ENCODE measurements at places on chromosomes 16 and 17.

DNA sequence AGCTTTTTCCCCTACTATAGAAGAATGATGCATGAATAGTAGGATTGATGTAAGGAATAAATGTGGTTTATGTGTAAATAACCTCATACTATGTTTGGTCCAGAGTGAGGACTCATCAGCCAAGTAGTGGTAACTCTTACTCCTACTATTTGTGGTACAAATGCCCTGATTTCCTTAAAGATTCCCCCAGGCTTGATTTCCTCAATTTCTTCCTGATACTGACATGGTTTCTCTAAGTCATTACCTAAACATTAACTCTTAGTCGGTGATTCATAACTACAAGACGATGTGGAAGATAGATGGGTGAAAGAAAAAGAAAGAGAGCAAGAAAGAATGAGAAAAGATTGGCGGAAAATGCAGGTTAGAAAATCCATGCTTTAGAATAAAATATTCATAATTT lies 17.2 kb upstream of the MYOCD start:
- DNase-seq = no peak

- DNase-seq = no peak
These were observed 716 bp downstream of the TK1 start for GRCh38 chr17:78185981-78186691.

GRCh38 chr16:49494891-49495566 lies 121.4 kb downstream of the C16orf78 start:
- DNase-seq = no peak

- DNase-seq = no peak
These were observed 17.0 kb downstream of the ARHGAP17 start for GRCh38 chr16:24998201-24998600.

- DNase-seq = peak; percentile 88
These were observed 29.1 kb upstream of the ITGA3 start for GRCh38 chr17:50026837-50027171.

GRCh38 chr16:21263640-21264570 lies 14.2 kb downstream of the CRYM start:
- DNase-seq = peak; percentile 77

GRCh38 chr16:35749253-35750141 lies 2290.1 kb downstream of the TP53TG3F start:
- peak; percentile 8 for DNase-seq

DNA sequence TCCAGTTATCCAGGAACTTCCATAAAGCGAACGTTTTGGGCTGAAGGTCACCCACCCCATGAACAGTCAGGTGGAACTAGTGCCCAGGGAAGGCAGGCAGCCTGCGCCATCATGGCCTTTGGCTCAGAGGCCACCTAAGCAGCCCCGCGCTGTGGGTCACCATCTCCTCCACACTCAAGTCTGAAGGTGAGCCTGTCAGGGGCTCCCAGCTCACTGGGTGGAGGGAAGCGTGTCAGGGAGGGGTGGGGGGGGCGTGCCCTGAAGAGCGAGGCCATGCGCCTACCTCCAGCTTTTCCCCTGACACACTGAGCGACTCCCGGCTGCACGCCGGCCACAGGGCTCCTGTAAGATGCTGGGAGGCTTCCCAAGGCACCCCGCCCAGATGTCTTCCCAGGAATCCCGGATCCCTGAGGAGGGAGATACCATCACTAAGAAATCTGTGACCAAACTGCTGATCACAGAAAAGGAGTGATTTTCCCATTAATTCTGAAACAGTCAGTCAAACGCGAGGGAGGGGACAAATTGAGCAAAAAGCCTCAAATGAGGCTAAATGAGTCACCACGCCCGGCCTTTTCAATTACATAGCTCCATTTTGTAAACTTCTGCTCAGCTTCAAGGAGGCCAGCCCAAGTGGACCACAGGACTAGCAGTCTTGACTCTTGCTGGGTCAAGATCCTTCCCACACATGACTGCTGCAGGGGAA lies 26.5 kb upstream of the SLC25A19 start:
- peak; percentile 56 for DNase-seq

DNA sequence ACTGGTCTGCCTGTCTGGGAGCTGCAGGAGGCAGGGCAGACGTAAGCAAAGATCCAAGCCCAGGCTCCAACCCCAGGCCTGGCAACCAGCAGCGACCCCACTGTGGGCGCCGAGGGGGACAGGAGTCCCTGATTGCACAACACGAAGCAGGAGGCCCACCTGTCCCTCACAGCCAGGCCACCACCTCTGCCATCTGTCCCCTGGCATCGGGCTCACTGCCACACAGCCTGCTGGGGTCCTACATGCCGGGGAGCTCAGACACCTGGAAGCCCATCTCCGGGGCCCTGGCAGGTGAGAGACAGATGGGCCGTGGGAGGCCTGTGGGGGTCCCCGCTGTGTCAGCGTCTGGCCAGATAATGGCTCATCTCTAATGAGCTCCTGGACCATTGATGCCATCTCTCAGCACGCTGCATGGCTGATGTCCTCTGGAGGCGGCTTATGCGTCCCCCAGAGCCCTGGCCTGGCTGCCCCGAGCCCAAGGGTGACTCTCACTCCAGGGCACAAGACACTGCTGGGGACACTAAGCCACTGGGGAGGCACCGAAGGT lies 11.3 kb upstream of the RASD1 start:
- no peak for DNase-seq

GRCh38 chr17:76204277-76204676 lies 36.0 kb downstream of the RNF157 start:
- no peak for DNase-seq

DNA sequence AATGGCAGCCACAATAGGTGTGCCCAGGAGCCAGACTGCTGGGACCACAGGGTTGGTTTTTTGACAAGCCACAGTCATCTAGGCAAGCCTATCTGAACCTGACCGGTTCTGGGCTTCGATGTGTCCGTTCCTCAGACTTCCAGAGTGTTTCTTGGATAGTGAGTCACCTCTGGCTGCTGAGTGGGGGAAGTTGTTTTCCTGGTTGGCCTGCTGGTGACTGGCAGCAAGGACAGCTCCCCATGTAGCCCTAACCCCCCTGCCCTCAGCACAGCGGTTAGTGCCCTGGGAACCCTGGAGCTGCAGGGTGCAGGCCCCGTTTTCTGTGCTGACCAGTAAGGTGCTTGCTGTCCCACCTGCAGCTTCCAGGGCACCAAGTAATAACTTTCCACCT lies 65.5 kb downstream of the PLD6 start:
- no peak for DNase-seq

DNA sequence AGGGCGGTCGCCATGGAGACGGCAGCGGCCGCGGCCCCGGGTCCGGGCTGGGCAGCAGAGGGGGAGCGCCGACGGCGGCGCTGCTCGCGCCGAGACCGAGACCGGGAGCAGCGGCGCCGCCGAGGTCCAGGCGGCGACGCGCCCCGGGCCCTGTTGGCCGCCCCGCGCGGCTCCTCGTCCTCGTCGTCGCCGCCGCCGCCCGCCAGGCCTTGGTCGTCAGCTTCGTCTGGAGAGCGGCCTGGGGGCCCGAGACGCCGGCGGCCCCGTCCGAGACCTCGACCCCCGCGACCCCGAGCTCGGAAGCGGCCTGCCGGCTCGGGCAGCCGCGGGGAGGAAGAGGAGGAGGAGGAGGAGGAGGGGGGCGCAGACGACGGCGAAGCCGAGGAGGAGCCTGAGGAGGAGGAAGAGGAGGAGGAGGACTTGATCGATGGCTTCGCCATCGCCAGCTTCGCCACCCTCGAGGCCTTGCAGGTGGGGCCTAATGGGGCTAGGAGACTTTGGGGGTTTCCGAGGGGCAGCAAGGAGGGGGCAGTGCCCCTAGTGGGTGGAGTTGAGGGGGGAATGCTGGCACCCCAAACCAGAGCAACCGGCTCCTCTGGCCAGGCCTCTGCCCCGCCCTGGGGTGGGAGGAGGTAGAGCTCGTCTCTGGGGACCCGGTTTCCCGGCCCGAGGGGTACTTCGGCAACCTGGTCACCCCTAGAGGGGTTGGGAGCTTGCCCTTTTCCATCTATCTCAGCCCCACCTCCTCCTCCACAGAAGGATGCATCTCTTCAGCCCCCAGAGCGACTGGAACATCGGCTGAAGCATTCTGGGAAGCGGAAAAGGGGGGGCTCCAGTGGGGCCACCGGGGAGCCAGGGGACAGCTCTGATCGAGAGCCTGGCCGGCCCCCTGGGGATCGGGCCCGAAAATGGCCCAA lies 1.5 kb downstream of the FBRS start:
- no peak for DNase-seq

DNA sequence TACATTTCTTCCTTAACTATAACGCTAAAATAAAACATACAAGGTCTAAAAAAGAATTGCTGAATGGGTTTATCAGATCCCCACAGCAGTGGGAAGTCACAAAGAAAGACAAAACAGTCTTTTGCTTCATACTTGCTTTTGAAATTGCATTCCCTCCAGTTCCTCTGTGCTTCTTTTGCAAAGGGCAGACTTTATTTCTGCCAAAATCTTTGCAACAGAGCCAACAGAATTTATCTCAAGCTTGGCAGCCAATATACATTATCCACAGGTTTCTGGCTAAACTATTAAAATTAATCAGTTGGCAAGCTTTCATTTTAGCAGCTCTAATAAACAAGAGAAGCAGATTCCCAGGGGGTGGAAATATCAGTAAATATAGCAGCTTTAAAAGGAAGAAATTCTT lies 378.9 kb upstream of the CA10 start:
- DNase-seq = no peak

DNA sequence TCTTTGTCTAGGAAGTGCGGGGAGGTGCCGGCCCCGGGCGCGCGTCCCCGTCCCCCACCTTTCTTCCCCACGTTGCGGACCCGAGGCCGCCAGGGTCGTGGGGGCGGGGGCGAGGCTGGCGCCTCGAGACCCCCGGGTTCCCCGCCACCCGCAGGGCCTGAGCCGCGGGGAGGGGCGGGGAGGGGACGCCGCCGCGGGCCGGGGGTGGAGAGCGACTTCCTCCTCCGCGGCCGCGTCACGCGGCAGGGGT lies 1.8 kb upstream of the ACTG1 start:
- DNase-seq = no peak

DNA sequence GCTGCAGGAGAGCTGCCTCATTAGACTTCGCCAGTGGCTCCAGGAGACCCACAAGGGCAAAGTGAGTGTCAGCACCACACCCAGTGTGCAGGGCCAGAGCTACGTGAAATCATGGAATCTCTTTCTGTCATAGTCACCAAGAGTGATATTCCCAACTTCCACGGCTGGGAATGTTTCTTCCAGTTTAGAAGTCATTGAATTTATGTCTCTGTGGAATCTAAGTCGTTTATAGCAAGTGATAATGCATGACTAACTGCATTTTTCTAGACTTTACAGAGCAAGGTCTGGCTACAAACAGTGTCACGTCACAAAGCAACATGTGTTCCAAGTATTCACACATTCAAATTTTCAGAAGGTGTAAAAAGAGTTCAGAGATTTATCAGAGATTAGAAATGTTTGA lies 55.5 kb downstream of the SEC14L1 start:
- no peak for DNase-seq

DNA sequence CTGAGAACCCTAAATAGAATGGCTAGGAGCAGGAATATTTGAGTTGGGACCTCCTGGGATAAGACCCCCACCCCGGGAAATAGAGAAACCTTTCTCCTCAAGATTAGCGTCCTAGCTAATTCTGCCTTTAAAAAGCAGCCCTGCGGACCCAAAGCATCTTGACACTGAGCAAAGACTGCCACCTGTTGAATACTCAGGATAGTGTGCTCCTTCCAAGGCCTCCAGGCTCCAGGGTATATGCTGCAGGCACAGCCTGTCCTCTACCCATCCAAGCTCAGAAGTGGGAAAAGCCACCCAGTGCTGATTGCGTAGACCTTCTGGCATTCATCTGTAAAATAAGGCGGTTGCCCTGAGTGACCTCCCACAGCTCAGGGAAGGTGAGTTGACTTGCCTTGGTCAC lies 456.2 kb upstream of the DYNLRB2 start:
- DNase-seq = no peak

DNA sequence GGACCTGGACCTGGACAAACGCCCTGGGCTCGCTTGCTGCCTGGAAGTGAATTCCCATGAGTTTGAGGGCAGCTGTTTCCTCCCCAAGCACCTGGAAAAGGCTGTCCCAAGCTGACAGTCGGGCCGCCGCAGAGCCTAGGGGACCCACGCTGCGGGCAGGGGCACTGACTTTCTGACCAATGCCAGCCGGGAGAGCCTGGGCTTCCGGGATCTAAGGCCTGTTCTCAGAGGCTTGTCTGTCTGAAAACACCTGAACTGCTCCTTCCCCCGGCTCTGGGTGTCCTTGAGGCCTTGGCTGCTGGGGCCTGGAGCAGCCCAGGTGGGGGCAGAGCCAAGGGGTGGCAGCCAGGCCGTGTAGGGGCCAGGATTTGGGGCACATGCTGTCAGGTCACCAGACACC lies 72.6 kb downstream of the LMF1 start:
- no peak for DNase-seq

DNA sequence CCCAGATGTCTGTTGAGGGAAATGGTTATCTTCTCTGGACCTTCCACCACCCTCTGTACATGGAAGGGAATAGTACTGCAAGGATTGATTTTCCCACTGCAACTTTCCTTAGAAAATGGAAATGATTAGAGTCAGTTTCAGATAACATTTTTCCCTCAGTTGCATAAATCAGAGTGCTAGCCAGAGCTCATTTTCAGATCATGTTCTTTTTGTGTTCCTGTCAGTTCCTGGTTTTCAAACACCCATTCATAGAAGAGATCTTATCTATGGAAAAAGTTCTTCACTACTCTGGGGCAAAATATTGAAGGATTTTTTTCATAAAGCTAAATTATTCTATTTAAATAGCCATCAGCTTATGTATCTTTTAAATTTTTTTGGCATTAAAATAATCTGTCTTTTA lies 11.7 kb upstream of the COX10 start:
- DNase-seq = no peak

- DNase-seq = peak; percentile 42
These were observed 8.7 kb downstream of the C16orf87 start for GRCh38 chr16:46822270-46822669.

GRCh38 chr16:85149776-85150175 lies 37.5 kb upstream of the CIBAR2 start:
- no peak for DNase-seq

DNA sequence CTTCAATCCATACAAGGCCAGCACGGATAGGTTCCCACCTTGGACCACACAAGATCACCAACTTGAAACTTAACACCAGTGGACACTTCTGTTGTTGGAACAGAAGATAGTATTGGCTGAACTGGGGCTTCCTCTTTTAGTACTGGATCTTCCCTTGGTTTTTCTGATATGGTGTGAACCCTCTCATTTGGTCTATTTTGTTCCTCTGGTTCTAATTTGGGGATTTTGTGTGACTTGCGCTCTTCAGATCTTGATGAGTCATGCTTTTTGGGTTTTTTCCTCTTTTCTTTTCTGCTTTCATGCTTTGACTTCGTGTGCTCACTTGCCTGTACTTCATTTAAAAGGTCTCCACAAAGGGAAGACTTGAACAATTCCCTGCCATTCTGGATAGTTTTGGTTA lies 39.0 kb downstream of the SOST start:
- DNase-seq = no peak

- no peak for DNase-seq
These were observed 13.2 kb downstream of the DGKE start for GRCh38 chr17:56847106-56847505.

GRCh38 chr16:4837733-4838501 lies 9.2 kb downstream of the GLYR1 start:
- DNase-seq = no peak

Data from GM10248 (cell line).